ENCODE measurements at places on chromosomes 1 and 21.

DNA sequence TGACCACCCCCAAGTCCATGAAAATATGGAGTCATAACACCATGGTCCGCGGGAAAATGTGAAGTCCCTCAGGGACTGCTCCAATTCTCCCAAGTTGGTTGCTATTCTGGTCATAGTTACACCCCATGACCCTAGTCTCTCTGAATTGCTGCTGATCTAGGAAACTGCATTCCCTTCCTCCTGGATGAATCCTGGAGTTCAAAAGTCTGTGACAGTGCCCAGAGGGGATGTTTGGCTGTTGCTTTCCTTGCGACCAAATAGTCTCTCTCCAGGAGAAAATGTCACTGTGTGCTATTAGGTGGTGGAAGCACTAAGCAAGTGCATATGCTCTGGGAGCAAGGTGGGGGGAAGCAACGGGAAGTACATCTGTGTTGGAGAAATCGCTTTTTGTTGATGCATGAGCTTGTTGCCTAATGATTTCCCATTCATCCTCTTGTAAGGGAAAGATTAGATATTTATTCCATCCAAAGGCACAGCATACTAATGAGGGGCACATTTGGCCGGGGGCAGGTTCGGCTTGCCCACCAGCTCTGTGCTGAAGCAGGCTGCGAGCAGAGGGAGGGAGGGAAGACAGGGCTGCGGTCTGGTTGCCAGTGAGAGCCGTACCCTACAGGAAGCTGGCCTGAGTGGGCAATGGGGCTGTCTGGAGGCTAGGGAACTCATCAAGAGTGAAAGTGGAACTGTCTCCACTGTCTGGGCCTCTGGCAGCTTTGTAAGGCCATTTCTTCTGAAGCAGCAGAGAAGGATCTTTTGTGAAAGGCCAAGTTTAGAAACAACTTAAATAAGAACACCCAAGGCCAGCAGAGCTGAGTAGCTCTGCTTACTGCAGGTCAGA, 27.2 kb downstream of the SYT6 start:
- DNase-seq: no peak

GRCh38 chr1:98398092-98398491, 263.4 kb upstream of the SNX7 start:
- DNase-seq: no peak

DNA sequence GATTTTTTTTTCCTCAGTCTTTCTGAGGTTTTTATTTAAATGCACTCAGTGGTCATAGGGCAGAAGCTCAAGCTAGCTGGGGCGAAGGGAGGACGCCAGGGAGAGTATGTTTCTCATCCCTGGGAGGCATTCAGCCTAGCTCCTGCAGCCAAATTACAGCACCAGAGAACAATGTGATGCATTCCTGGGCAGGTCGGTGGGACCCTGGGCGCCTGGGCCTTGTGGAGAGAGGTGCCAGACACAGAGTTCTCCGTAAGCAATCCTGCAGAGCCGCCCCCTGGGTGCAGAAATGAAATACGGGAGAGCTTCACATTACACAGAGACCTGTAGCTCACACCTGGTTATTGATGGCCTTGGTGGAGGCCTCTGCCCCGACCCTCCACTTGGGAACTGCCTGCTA, 15.5 kb downstream of the WNT2B start:
- DNase-seq: no peak

DNA sequence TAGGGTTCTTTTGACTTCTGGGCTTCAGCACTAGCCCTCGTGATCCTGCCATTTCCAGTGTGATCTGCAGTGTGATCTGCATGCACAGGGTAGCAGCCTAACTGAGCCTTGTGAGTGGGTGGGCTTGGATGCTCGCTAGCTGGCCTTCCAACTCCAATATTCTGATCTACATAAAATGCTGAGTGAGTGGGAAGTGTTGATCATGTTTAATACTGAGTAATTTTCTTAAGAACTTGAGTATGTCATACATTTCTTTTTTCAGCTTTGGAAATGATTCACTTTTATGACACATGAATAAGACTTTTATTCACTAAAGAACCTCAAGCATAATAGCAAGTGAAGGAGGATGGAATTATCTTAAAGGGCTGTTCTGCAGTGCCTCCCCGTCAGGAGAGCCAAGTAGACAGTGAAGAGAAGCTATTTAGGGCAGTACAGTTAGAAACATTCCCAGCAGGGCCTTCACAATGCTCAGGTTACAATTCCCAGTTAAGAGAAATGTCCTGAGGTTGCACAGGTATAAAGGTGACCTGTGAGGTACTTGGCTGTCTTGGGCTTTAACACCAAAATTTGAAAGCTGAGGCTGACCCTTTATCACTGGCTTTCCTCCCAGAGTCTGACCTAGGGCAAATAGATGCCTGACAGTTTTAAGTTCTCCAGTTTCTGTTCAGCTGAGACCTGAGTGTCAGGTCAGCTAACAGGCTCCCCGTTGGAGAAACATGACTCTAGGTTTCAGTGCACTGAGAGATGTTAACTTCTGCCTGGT, 29.1 kb upstream of the LRRC8C start:
- no peak for DNase-seq

- no peak for DNase-seq
These were observed 88.8 kb downstream of the LAMC2 start for GRCh38 chr1:183274836-183275235.
